NCI-H460 (cell line): ENCODE measurements at places on chromosomes 5 and 9. TPM values are rescaled to one million over a fixed set of nuclear protein-coding genes. Genes with fewer than 3 reads are reported as not detected.

Gene ZNF608
- total RNA-seq = 1.0 and 1.2 TPM in 2 replicates

Gene TMEM171
- 0.64 TPM in 1 of 2 replicates, not detected in the other for total RNA-seq

Gene PCSK5
- total RNA-seq = 11.1 and 13.3 TPM in 2 replicates

Gene DMGDH
- total RNA-seq = 0.20 TPM in 1 of 2 replicates, not detected in the other

Gene ZNF483
- total RNA-seq = 1.6 and 2.6 TPM in 2 replicates
